PC-3 (cell line): ENCODE measurements at places on chromosomes 12 and 14.

GRCh38 chr14:57018065-57018464, 207.8 kb upstream of the OTX2 start:
- no peak for DNase-seq

GRCh38 chr12:116015525-116015924, 262.0 kb downstream of the MED13L start:
- peak; percentile 74 for DNase-seq

- DNase-seq = no peak
These were observed 42.4 kb upstream of the CLMN start for GRCh38 chr14:95362138-95362494.

- no peak for DNase-seq
These were observed 356.3 kb downstream of the VRK1 start for GRCh38 chr14:97153527-97153926.

- DNase-seq = no peak
These were observed 37.0 kb downstream of the BTG1 start for GRCh38 chr12:92108651-92109050.
